ENCODE measurements at places on chromosomes 7 and 10.

DNA sequence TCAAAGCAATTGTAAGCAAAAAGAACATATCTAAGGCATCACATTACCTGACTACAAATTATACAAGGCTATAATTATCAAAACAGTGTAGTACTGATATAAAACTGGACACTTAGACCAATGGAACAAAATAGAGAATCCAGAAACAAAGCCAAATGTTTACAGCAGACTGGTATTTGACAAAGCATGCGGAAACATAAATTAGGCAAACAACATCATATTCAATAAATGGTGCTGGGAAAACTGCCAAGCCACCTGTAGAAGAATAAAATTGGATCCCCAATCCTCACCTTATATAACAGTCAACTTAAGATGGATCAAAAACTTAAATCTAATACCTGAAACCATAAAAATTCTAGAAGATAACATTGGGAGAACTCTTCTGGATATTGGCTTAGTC, 240.8 kb upstream of the POM121L12 start:
- DNase-seq, result no peak

GRCh38 chr7:35691366-35691765, 3.6 kb downstream of the HERPUD2 start:
- DNase-seq, result no peak

- no peak for DNase-seq
These were observed 107.5 kb downstream of the MKI67 start for GRCh38 chr10:128018691-128019090.

DNA sequence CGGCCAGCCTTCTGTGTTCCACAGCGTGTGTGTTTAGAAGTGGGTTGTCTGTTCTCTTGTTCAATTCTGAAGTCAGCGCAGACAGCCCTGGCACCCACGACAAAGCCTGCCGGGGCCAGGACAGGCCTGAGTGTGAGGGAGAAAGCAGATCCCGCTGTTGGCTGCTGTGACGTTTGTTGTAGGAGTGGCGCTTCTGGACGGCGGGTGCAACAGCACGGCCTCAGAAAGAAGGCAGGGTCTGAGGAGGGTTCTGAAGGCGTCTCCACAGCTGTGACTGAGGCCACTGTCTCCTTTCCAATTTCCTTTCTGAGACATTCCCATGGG, 76.2 kb downstream of the VIPR2 start:
- DNase-seq, result no peak

GRCh38 chr7:4169455-4169854, 512.6 kb upstream of the FOXK1 start:
- no peak for DNase-seq

DNA sequence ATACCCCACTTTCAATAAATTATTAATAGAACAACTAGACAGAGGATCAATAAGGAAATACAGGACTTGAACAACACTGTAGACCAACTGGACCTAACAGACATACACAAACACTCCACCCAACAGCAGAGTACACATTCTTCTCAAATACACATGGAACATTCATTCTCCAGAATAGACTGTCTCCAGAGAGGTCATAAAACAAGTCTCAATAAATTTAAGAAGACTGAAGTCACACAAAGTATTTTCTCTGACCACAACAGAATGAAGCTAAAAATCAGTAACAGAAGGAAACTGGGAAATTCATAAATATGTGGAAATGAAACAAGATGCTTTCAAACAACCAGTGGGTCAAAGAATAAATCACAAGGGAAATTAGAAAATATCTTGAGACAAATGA, 119.8 kb downstream of the SMURF1 start:
- no peak for DNase-seq

- no peak for DNase-seq
These were observed 618.7 kb downstream of the DNAJB6 start for GRCh38 chr7:157955348-157955999.

- DNase-seq, result no peak
These were observed 111.1 kb downstream of the TNS3 start for GRCh38 chr7:47470567-47471357.

DNA sequence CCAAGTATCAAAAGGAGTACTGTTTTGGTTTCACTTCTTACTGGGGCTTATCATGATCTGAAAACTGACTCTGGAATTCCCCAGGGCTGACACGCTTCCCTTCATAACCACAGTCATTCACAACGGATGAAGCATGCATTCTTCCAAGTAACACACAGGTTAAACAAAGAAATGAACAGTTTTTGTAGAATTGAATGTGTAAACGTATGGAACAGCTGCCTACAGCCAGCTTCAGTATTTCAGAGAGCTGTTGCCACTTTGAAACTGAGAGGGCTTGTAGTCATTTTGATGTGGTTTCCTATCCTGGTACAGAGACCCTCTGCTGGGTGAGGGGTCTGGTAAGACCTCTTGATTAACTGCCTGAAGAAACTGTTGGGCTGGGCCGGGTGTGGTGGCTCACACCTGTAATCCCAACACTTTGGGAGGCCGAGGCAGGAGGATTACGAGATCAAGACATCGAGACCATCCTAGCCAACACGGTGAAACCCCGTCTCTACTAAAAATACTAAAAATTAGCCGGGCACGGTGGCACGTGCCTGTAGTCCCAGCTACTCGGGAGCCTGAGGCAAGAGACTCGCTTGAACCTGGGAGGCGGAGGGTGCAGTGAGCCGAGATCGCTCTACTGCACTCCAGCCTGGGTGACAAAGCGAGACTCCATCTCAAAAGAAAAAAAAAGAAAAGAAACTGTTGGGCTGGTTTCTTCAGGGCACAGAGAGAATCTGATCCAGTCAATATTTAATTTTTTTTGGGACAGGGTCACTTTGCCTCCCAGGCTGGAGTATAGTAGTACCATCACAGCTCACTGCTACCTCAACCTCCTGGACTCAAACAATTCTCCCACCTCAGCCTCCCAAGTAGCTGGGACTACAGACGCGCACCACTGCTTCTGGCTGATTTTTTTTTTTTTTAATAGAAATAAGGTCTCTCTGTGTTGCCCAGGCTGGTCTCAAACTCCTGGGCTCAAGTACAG, 4.7 kb downstream of the NFE2L3 start:
- DNase-seq, result no peak

DNA sequence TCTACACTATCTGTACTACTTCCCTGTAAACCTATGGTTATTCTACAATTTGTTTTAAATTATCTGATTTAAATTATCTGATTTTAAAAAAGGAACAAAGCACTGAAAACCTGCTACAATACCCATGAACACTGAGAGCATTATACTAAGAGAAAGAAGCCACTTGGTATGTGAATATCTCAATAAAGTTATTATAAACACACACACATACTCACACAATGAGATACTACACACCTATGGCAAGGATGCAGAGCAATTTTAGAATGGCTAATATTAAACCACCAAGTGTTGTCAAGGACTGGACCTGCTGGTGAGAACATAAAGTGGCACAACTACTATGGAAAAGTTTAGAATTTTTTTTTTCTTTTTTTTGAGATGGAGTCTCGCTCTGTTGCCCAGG, 82.7 kb downstream of the IGF2BP3 start:
- DNase-seq, result no peak

GRCh38 chr7:2912684-2913439, 68.8 kb upstream of the GNA12 start:
- no peak for DNase-seq

- DNase-seq, result no peak
These were observed 474.7 kb upstream of the SEMA3A start for GRCh38 chr7:84669177-84669732.

DNA sequence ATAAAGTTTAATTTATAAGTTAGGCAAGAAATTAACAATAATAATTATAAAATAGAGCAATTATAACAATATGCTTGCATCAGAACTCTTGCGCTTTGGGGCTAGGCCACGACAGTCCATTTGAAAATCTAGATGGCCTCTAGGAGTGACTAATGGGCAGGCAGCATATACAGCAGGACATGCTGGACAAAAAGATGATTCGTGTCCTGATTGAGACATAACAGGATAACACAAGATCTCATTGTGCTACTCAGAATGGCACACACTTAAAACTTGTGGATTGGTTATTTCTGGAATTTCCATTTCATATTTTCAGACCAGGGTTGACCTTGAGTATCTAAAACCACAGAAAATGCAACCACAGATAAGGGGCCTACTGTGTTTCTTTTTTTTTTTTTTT, 27.5 kb downstream of the CTNNA3 start:
- no peak for DNase-seq

- peak; percentile 11 for DNase-seq
These were observed 80.1 kb upstream of the CAPZA2 start for GRCh38 chr7:116782177-116782711.

DNA sequence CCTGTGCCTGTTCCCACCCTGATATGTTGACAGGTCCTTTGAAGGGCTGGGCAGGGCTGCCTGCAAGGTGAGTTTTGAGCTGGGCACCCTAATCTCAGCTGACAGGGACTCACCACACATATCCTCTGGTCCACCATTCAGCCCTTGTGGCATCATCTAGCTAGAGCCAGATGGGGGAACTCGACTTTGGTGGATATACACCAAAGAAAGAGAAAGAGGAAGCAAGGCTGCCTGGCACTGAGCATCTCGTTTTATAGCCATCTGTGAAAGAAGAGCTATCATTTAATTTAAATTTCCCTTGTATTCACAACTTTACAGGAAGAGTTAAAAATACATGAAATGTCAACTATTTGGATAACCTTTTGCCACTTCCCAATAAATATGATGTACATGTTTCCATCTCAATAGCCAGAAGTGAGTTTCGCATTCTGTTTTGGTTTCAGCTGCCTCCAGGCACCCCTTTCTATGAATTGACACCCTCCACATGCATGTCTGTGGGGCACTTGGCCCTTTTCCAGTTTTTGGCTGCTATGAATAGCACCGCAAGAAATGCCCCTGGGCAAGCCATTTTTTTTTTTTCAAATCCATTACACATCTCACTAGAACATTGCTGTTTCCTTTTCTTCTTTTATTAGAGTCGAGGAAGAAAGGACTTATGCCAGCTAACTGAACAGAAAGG, 22.9 kb upstream of the GRB10 start:
- DNase-seq, result no peak

DNA sequence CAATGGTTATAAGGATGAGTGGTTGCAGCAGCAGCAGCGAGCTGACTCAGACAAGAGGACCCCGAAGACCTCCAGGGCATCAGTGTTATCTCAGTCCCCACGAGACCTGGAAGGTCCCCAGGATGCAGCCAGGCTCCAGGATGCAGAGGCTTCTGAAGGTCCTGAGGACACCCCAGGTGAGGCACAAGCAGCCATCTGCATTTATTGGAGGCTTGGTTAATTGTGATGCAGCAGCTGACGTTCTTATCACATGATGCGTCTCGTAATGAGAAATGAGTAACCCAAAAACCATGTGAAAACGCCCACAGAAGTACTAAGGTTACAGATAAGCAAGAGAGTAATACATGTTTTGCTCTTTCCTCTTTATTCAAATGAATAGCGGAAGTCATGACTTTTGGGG, 17.4 kb downstream of the C7orf57 start:
- no peak for DNase-seq

- no peak for DNase-seq
These were observed 112.8 kb downstream of the TRRAP start for GRCh38 chr7:98991141-98991540.

DNA sequence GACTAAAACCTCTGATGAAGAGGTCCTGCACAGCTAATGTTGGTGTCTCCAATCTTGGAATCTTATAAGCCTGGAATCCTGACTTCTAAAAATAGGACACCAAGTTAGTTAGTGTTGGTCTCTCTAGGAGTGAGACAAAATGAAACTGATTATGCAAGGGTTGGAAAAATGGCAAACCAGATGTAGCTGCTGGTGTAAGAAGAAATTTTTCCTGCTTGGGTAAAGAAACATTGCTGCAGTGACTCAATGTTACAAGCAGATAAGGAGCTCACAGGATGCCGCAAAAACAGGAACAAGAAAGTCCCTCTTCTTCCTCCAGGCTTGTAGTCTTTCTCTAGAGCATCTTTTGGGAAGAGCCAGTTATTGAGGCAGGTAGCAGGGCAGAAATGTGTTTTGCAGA, 449.0 kb downstream of the ETV1 start:
- DNase-seq, result no peak

GRCh38 chr7:44150966-44151941, 10.1 kb upstream of the MYL7 start:
- peak; percentile 80 for DNase-seq

DNA sequence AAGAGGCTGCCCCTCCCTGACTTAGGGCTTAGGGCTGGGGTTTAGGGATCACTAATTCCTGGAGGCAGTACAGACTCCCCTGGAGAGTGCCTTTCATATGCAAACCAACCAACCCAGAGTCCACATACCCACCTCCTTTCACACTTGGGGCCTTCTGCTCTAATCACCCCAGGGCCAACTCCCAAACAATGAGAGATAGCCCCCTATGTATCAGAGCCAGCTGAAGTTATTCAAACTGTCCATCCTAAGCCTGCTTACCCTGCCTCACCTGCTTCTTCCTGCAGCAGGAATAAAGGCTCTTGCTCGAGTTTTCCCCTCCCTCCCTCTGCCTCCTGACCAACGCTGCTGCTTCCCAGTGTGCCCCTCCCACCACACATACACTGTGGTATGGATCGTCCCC, 51.8 kb upstream of the SLC35G1 start:
- no peak for DNase-seq

DNA sequence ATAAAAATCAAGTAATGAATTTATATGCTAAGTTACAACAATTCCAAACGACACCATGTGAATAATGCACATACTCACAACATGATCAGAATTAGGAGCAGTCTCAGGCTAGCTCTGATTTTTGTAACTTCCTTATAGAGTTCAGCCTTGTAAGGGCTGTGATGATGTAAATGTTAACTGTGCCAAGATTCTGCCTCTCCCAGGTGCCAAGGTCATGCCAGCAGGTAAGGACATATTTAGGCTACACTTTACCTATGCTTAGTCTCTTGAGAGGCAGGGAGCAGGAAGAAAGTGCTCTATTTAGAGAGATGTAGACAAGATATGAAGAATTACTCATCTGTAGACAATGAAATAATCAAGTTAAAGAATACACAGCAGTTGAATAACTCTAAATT, 53.6 kb upstream of the AGR3 start:
- DNase-seq, result no peak

DNA sequence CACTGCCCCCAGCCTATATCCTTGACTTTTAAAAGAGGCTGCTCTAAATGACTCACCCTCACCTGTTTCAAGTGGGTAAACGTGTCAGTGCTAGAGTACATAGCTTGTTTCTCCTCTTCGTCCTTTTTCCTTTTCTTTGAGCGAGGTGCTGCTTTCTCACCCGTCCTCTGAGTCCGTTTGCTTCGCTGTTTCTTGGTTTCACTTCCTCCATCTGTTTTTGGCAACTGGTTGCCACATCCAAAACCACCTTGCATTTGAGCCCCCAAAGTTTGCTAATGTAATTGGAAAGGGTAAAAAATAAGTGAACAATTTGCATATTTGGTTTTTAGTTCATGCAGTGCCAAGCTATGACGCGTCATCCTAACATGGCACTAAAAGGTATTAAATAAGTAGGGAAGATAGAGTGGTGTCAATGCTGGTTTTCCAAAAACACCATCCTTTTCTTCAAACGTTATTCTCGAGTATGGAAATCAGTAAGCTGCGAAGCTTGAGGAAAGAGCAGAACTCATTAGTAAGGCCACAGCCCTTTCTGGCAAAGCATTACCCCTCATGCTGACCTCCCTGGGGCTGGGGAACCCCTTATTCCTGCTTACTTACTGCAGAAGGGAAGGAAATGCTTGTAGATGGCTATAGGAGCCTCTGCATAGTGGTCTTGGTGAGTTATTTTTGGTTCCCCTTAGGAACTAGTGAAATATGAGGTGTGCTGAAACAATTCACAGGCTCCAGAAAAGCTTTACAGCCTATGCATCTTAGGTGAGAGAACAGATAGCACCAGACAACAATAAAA, 133.5 kb downstream of the GALNT11 start:
- DNase-seq, result no peak

- DNase-seq, result no peak
These were observed 539.4 kb downstream of the PARD3 start for GRCh38 chr10:34275626-34276130.
